Renal cortex interstitium (tissue), 15 donors: ENCODE measurements at places on chromosomes 6 and 20. TPM values are rescaled to one million over a fixed set of nuclear protein-coding genes. Genes with fewer than 3 reads are reported as not detected.

TRIM10 gene
- polyA plus RNA-seq, result 0.29 TPM

FAM83C gene
- polyA plus RNA-seq, result not detected

C6orf163 gene
- polyA plus RNA-seq, result 7.5 TPM

SLC24A3 gene
- 4.8 TPM for polyA plus RNA-seq

ERGIC3 gene
- 352 TPM for polyA plus RNA-seq

MOG gene
- polyA plus RNA-seq, result 0.20 TPM

CAGE1 gene
- not detected for polyA plus RNA-seq

KCNG1 gene
- 4.5 TPM for polyA plus RNA-seq

PPP1R16B gene
- 7.4 TPM for polyA plus RNA-seq

KIAA1755 gene
- 3.6 TPM for polyA plus RNA-seq

LY6G6D gene
- polyA plus RNA-seq, result not detected

ASCC3 gene
- polyA plus RNA-seq, result 21.6 TPM
